H7 (cell line): ENCODE measurements at places on chromosomes 11 and 22.
A peak's percentile ranks its signal among the peaks of the same experiment; 100 is the strongest.

- no peak for DNase-seq
Measured at GRCh38 chr22:44136786-44137185, 43.9 kb upstream of the PARVG start.

DNA sequence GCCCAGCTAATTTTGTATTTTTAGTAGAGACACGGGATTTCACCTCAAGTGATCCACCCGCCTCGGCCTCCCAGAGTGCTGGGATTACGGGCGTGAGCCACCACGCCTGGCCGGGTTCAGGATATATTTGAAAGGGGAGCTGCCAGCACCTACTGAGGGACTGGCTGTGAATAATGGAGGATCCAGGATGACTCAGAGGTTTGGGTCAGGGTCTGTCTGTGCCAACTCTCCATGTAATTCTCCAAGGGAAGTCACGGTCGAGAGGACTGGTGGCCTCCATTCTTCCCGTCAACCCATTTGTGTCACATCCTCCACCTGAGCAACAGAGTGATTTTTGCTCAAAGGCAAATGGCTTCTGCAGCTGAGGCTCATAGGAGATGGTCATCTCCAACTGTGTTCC is 3.6 kb upstream of the ARRB1 start:
- no peak for DNase-seq

DNA sequence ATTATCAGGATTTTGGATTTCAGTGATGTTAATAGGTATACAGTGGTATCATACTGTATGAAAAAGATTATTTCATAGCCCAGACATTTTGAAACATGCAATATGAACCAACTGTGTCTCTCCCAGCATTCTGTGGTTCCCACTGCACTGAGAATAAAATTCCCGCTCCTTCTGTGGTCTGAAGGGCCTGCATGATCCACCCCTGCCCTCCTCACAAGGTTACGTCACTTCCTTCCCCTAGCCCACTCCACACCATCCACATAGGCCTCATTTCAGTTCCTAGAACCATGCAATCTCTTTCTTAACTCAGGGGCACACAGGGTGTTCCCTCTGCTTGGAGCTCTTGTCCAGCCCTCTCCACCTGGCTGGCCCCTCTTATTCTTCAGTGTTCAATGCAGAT is 103.1 kb downstream of the TSPAN18 start:
- no peak for DNase-seq

DNA sequence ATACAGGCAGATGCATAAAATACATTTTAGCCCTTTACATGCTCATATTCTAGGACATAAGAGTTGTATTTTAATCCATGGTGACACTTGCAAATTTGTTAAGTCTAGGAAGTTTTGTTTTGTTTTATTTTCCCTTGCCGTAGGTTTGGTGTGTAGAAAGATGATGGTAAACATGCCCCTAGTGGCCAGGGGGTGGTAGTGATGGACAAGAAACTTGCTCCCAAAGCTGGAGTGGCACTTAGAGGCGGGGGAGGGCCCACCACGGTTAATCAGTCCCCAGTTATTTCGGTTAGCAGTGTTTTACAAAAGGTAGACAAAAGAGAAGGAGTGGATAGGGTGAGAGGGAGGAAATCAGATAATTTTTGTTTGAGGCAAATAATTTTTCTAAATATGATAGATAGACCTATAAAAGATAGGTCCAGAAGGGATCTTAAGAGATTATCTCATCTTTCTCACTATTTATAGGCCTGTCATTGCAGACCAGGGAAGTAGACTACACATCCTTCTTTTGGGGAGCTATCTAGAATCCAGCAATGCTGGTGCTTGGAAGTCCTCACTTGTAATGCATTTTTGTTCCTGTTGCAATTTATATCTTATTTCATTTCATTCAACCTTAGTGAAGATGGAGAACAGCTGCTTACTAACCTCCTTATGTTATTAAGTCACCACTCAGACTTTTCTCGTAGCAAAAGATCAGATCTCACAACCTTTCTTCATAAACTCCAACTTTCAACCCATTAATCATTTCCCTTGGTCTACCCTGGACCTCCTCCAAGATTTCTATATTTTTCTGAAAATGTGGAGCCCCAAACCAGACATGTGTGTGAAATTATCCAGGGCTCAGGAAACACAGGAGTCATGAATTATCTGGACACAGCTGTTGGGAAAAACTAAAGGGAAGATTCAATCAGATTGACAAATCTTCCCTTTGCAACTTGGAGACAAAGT is 5.9 kb upstream of the BDNF start:
- peak; percentile 79 for DNase-seq

DNA sequence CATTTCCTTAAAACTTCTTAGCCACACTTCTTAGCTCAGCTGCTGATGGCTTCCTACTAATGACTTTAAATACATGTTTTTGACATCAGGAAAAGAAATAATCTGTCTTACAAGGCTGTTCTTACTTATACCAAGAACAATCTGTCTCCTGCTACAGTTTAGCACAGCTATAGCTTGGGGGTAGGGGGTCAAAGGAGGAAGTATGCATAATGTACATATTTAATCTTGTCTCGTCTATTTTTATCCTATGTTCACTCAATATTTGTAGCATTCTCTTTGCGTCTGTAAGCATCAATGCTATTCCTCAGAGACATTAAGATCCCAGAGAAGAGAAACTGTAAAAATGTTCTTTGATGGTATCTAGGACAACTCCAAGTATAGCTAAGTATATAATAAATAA is 96.0 kb downstream of the KIRREL3 start:
- no peak for DNase-seq

DNA sequence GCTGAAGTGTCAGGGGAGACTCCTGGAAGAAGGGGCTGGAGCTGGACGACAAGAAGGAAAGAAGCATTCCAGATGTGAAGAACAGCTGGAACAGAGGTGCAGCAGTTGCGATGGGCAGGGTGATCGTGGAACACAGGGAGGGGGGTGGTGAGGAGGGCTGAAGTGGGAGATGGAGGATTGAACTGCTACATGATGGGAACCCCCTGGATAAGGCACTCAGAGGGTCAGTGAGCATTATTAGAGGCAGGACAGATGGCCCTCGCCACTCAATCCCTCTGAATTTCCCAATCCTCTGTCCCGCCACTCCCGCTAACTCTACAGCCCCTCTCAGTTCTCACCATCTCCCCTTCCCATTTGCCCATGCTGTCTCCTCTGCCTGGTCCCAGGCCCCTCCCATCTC is 14.0 kb downstream of the SERPINH1 start:
- no peak for DNase-seq

DNA sequence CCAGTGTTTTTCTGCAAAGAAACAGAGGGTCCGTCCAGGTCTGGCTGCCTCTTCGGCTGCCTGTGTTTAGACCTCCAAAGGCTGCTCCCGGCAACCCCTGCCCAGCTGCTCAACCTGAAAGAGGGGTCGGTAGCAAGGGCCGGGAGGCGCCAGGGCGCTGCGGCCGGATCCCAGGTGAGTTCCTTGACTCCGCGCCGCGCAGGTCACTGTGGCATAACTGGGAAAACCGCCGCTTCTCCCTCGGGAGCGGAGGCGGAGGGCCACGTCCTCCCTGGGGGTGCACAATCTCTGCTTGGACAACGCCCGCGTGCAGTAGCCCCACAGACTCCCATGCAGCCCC is 1.0 kb upstream of the BRSK2 start:
- DNase-seq = peak; percentile 84

GRCh38 chr11:12185914-12186313 is 75.5 kb downstream of the MICAL2 start:
- peak; percentile 47 for DNase-seq

- no peak for DNase-seq
Measured at GRCh38 chr11:132077416-132077815, 707.0 kb downstream of the NTM start.

DNA sequence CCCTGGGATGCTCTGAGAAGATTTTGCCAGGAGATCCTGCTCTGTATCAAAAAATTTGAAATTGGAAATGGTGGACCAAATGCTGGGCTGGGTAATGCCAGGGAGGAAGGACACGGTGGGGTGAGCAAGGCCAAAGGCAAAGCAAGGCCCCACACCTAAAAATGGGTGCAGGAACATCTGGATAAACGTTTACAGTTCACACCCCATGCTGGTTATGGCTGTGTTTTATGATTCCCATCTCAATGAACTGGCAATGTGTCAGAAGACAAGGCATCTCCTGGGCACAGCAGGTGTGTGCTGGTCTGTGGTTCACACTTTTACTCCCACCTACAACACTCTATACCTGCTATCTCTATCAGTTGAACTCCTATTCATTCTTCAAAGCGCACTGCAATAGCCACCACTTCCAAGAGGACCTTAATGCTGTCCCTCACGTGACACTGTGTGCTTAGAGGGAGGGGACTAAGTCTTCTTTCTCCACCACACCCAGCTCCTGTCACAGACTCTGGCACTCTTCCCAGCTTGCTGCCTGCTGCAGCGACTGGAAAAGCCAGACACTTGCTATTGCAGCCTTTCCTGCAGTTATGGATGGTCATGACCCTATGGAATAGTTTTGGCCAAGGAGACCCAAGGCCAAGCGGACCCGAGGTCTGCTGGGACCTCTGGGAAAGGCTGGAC is 277.5 kb downstream of the CTTN start:
- DNase-seq = no peak

DNA sequence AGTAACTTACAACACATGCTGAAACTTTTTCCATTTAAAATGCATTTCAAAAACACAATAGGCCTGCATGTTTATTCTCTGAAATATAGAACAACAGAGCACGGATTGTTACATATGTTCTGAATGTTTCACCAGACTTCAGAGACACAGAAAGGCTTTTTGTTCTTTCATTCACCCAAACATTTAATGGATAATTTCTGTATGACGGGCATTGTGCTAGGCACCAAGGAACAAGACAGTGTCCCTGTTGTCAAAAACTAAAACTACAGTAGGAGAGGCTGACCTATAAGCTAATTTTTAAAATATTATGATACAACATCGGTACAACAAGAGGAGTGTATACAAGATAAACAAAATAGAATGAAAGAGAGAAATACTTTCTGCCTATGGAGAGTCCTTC is 81.9 kb upstream of the TEAD1 start:
- no peak for DNase-seq

DNA sequence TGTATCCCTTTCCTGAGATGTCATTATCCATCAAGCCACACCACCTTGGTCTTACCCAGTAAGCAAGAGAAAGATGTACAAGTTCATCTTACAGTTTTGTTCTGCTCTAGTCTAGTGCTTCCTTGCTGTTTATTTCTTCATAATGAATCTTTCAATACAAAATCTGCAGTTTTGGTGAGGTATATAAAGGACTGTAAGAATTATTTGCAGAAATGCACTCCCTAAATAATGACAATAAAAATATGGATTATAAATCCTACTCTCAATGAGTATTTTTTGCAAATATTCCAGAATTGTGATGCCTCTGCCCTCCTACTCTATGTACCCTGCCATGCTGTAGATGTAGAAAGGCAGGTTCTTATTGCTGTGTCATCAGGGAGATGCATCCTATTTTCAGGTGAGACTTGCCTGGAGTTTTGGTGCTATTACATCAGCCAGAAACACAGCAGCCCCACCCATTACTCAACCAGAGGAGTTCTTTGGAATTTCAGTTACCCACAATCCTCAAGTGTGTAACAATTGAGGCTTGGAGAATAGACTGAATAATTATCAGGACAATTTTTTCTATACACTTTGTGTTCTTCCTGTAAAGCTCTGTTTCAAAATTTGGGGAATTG is at the start of gene OR10S1:
TSS of gene OR10S1 (minus strand) at position 51 of the 617 bp plus-strand sequence. CDS start 117 bp downstream, outside the sequence.
- no peak for DNase-seq

DNA sequence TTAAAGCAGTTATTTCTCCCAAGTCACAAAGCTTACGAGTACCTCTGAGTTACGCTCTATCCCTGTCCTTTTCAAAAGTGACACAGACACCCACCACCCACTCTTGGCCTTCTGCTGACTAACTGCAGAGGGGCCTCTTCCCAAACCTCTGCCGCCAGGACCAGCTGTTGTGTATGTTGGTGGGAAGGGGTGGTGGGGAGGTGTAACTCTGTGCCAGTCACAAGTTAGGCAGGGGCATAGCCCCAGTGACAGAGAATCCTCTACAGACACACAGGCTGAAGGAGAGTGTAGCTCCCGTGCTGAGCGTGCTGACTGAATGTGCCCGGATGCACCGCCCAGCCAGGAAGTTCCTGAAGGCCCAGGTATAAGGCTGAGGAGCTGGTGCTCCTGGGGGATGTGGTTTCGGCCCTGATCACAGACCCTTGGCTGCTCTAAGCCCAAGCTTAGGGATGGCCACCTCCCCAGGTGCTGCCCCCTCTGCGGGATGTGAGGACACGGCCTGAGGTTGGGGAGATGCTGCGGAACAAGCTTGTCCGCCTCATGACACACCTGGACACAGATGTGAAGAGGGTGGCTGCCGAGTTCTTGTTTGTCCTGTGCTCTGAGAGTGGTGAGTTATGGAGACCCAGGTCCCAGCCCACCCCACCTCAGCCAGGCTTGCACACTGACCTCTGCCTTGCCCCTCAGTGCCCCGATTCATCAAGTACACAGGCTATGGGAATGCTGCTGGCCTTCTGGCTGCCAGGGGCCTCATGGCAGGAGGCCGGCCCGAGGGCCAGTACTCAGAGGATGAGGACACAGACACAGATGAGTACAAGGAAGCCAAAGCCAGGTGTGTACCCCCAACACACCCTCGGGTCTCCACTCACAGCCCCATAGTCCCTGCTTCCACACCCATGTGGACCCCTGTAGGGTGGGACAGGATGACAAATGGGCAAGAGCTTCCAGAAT is 4.9 kb downstream of the RIC8A start:
- no peak for DNase-seq

GRCh38 chr11:113331441-113331840 is 17.1 kb downstream of the TTC12 start:
- no peak for DNase-seq

DNA sequence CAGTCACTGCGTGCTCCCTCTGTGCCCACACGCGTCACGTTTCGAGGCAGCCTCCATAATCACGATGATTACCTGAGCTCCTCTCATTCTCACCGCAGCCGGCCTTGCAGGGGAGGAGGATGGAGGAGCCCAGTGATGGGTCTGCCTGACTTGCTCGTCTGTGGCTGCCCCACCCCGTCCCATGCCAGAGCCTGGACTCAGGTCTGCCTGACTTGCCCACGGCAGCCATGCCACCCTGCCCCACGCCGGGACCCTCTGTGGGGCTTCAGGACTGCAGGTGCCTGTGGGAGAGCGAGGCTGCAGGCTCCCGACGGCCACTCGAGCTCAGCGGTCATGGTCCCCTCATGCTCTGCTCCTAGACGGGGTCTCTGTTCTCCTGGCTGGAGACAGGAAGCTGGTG is 1025.1 kb downstream of the BRD1 start:
- DNase-seq = peak; percentile 26

DNA sequence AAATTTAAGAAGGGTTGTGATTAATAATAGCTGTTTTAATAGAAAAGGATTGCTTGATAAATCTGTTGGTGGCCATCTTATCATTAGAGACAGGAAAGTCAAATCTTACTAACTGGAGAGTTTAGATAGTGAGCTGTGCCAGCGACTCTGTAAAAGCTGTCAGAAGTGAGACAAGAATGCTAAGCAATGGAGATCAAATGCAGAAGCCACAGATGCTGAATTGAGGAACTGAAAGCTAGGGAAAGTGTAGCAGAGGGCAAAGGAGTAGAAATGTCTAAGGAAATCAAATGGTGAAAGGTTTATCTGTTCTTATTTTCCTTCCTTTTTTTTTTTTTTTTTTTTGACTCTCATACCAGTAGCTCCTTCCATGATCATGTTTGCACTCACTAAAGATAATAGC is 13.7 kb downstream of the MS4A13 start:
- no peak for DNase-seq

GRCh38 chr11:72436661-72437060 is 2.3 kb upstream of the CLPB start:
- DNase-seq = no peak
